ENCODE measurements at places on chromosomes 11 and 22. TPM values are rescaled to one million over a fixed set of nuclear protein-coding genes. Genes with fewer than 3 reads are reported as not detected.

Gene CCDC87
- total RNA-seq: 1.1 TPM

Gene FGF19
- total RNA-seq: not detected

Gene MAJIN
- total RNA-seq: not detected

Gene ZNF280B
- total RNA-seq: 0.44 TPM

Gene CRYBB2
- not detected for total RNA-seq

Gene GAL
- not detected for total RNA-seq

DNA sequence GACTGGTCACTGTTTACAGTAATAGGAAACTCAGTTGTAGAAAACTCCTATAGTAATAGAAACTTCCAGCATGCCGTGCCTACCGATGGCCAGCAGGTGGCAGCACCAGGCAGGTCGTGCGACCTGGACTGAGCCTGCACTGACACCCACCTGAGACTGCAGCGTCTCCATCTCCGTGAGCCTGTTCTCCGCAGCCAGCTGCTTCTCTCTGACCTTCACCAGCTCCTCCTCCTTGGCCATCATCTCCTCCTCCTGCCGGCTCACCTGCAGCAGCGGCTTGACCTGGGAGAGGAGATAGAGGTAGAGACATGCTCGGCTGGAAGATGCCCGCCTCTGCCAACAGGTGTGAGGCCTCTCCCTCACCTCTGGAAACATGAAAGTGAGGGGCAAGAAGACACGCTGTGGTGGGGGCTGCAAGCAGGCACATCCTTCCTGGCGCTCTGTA lies 48.5 kb downstream of the APOL1 start:
- no peak overlapping the region for H3K4me3 ChIP-seq
- DNase-seq: peak; percentile 51
- H3K36me3 ChIP-seq: peaks cover 100% of the 10 kb centered on the region
- H3K27ac ChIP-seq: no peak overlapping the region
- no peaks in the 10 kb centered on the region for H3K27me3 ChIP-seq
- H3K4me1 ChIP-seq: no peaks in the 10 kb centered on the region

DNA sequence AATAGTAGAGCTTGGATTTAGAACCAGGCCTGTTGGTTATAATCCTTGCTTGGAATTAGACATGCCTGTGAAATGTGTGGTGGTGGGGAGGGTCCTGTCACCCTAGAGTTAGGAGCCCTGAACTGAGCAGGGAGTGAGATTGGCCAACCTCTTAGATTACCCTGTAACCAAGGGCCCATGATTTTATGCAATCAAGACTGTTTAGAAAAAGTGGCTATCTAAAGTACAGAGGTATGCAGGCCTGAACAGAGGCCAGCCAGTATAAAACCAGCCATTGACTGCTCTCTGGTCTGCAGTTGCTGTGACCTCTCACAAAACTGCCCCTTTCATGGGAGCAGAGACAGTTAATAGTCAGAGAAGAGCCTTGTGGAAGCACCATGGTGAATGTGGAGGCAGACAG lies 36.2 kb downstream of the SERPINH1 start:
- no peak for DNase-seq
- no peaks in the 10 kb centered on the region for H3K4me1 ChIP-seq
- H3K4me3 ChIP-seq: no peak overlapping the region
- H3K27ac ChIP-seq: no peak overlapping the region

DNA sequence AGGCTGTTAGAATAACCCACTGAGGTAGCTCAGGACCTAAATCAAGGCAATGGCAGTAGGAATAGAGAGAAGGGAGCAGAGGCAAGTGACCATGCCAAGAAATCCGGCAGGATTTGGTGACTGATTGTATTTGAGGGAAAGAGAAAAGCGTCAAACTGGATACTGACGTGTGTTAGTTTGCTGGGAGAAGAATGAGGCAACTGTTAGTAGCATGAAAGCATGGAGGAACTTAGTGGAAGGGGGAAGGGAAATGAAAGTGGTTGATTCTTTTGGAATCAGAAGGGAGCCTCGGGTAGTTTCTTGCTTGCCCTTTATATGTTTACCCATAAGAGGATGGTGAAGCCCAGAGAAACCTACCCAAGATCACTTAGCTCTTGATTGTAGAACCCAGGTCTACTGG lies 8.3 kb downstream of the PPFIBP2 start:
- no peaks in the 10 kb centered on the region for H3K36me3 ChIP-seq
- no peaks in the 10 kb centered on the region for H3K27me3 ChIP-seq
- no peak for DNase-seq
- peak overlapping the region; percentile 75 for H3K27ac ChIP-seq

DNA sequence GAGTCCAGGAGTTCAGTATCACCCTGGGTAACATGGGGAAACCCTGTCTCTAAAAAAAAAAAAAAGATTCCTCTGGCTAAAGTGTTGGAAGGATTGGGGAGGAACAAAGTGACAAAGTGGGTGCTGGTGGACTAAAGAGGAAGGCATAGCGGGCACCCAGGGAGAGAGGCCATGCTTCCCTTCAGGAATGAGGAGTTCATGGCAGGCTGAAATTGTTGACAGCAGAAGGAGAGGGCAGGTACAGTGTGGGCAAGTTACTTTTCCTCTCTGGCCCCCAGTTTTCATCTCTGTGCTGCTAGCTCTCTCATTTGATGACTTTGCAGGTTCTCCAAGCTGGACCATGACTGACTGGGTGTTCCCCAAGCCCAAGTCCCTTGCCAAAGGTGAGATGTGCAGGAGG lies 4.4 kb upstream of the SYT13 start:
- H3K4me1 ChIP-seq: no peaks in the 10 kb centered on the region
- no peak for DNase-seq
- no peak overlapping the region for H3K4me3 ChIP-seq
- no peak overlapping the region for H3K27ac ChIP-seq

DNA sequence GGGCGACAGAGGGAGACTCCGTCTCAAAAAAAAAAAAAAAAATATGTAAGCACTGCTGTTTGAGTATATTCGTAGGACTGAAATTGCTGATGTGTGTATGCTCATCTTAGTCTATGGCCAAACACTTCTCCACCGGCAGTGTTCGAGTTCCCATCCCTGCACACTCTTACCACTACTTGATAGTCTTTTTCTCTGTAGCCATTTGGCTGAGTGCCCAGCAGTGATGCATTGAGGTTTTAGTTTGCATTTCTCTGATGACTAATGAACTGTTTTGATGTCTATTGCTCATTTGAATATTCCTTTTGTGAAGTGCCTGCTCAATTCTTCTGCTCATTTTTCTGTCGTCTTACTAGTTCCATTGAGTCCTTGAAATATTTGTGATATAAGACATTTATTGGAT lies 1.9 kb downstream of the TIRAP start:
- H3K4me1 ChIP-seq: peaks cover 6% of the 10 kb centered on the region
- H3K4me3 ChIP-seq: no peak overlapping the region
- peak; percentile 54 for DNase-seq
- H3K27me3 ChIP-seq: no peaks in the 10 kb centered on the region
- no peak overlapping the region for H3K27ac ChIP-seq
- H3K36me3 ChIP-seq: no peaks in the 10 kb centered on the region

- DNase-seq: no peak
- peaks cover 79% of the 10 kb centered on the region for H3K36me3 ChIP-seq
- H3K4me1 ChIP-seq: peaks cover 29% of the 10 kb centered on the region
- no peaks in the 10 kb centered on the region for H3K27me3 ChIP-seq
Measured at GRCh38 chr11:130876931-130877915, 39.1 kb downstream of the SNX19 start.

DNA sequence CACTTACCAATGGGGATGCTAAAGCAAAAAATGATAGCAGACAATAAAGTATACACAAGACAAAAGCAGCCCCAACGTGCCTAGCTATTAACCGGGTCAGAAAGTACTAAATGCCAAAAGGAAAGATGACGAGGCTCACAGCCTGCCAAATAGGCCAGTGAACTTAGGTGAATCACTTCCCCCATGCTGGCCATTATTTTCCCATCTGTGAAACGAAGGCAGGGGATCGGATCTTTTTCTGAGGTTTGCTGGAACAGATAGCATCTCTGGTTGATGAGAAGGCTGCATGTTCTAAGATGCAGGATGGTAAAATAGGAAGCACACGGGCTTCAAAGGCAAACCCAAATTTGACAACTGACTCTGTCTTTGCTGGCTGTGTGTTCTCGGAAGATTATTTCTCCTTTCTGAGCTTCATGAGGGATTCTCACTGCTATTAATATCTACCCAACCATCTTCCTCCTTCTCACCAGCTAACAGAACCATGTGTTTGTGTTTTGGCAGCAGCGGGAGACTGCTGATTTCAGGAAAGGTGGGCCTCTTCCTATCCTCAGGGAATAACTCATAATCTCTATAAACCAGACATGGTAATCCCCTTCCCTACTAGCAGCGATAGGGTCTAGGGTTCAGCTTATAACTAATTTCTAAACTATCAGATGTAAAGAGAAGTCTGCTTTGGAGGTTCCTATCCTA lies 390.7 kb downstream of the LARGE1 start:
- H3K27ac ChIP-seq: no peak overlapping the region
- no peaks in the 10 kb centered on the region for H3K4me1 ChIP-seq
- no peak for DNase-seq
- H3K27me3 ChIP-seq: no peaks in the 10 kb centered on the region
- no peak overlapping the region for H3K4me3 ChIP-seq
- no peaks in the 10 kb centered on the region for H3K36me3 ChIP-seq

- no peak for DNase-seq
- no peak overlapping the region for H3K4me3 ChIP-seq
- H3K27me3 ChIP-seq: peaks cover 100% of the 10 kb centered on the region
Measured at GRCh38 chr11:31817054-31817620, 6.0 kb upstream of the PAX6 start.

DNA sequence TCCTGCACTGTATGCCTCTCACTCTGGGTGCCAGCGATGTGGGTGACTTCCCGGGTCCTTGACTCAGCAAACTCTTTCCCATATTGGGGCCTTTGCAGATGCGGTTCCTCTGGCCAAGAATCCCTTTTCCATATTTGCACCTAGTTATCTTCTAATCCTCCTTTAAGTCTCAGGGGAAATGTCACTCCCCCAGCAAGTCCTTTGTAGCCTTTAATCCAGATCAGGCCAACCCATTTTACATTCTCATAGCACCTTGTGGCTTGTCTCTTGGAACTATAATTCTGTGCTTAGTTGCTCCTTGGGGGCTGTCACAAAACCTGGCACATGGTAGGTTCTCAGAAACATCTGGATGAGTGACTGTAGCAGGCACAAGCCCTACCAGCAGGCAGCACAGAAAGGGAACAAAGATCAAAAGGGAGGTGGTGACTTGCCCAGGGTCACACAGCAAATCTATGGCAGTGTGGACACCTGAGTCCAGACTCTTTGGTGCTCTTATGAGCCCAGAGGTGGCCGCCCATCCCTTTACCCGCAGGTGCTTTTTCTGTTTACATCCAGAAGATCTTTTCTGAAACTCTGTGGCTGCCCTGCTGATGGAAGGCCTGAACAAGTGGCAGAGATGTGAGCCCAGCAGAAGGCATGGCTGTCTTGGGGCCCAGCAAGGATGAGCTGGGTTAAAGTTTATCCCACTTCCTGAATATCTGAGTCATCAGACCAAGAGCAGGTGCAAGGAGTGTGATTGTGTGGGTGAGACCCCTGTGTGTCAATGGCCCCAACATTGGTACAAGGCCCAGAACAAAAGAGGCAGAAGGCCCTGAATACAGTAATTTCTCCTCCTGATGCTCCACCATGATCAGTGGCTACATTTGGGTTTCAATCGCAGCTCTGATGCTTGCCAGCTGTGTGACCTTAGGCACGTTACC lies 78.6 kb upstream of the GRK3 start:
- peaks cover 4% of the 10 kb centered on the region for H3K36me3 ChIP-seq
- no peak for DNase-seq
- H3K27ac ChIP-seq: no peak overlapping the region

GRCh38 chr11:726278-727220 lies 20.5 kb downstream of the EPS8L2 start:
- H3K4me1 ChIP-seq: no peaks in the 10 kb centered on the region
- DNase-seq: no peak
- H3K27me3 ChIP-seq: peaks cover 32% of the 10 kb centered on the region
- no peak overlapping the region for H3K4me3 ChIP-seq
